Urothelium cell line (cell line): ENCODE measurements at places on chromosomes 2 and 18.

DNA sequence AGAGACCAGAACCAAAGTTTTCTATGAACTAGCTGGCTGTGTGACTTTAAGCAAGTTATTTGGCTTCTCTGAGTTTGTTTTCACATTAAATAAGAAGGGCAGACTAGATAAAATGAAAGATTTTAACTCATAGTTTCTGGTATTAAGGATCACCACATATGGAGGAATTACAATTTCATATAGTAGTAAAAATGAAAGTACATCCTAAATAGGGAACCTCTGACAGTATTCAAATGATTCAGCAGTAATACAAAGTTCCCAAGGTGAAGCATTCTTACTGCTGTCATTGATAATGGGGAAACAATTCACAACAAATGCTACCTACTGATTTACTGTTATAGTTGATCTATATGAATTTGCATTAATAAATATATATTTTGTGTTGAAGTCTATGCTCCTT is 170.3 kb upstream of the VRK2 start:
- no peak for DNase-seq

DNA sequence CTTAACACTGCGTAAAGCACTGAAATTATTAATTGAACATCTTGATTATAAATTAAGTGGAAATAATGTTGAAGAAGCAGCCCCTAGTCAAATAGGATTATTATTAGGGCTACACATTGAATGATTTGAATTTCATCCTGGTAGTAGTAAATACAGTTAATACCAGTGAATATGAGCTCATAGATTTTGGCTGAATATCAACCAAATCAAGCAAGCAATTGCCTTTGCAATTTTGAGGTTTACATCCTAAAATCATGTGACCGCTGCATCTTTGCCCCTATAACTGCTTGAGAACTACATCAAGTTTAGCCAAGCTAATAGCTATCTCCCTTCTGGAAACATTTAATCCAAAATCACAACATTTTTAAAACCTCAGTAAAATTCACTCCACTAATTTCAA is 801.2 kb upstream of the PIK3C3 start:
- no peak for DNase-seq

GRCh38 chr2:12051831-12052230 is 305.4 kb downstream of the LPIN1 start:
- DNase-seq: no peak

- no peak for DNase-seq
Measured at GRCh38 chr18:27400001-27400400, 214.9 kb upstream of the CHST9 start.

- peak; percentile 40 for DNase-seq
Measured at GRCh38 chr18:21194871-21195771, 46.9 kb upstream of the GREB1L start.

- DNase-seq: no peak
Measured at GRCh38 chr18:60870261-60871153, 462.7 kb upstream of the CDH20 start.

GRCh38 chr2:218260742-218261422 is at the start of gene GPBAR1:
TSS of gene GPBAR1 (plus strand) at chr2:218261015. CDS start at chr2:218262725, 1,710 bp downstream.
- DNase-seq: no peak

- no peak for DNase-seq
Measured at GRCh38 chr18:60082282-60082681, 182.5 kb downstream of the PMAIP1 start.

- DNase-seq: peak; percentile 62
Measured at GRCh38 chr2:85705680-85706039, 11.5 kb downstream of the GNLY start.

- no peak for DNase-seq
Measured at GRCh38 chr2:157334335-157334734, 8.7 kb upstream of the ERMN start.

DNA sequence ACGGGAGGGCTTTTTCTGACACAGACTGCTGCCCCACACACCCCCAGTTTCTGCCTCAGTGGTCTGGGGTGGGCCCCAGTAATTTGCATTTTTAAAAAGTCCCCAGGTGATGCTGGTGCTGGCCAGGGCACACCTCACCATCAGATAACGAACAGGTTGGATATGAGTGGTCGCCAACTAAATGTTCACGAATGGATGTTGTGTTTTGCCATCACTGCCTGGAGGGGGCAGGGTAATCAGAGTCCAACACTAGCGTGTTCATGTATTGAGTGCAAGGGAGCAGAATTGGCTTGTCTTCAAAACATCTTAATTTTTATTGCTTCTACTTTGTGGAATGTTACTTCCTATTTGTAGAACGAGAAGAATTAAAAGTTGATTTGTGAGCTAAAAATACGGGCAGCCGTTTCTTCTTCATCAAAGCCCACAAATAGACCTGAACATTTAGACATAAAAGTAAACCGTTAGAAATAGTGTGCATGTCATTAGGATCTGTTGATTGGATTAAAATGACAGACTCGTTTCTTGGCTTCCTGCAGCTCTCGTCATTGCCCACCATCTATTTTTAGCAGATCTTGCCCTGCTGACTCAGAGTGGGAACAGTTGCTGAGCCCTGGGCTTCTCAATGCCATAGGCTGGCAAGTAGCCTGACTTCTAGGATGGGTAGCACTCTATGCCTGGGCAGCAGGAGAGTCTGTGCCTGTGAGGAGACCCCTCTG is 45.2 kb downstream of the NCK2 start:
- peak; percentile 89 for DNase-seq

- DNase-seq: no peak
Measured at GRCh38 chr2:124046332-124046731, 21.2 kb downstream of the CNTNAP5 start.

- no peak for DNase-seq
Measured at GRCh38 chr2:51795248-51795888, 763.4 kb upstream of the NRXN1 start.

DNA sequence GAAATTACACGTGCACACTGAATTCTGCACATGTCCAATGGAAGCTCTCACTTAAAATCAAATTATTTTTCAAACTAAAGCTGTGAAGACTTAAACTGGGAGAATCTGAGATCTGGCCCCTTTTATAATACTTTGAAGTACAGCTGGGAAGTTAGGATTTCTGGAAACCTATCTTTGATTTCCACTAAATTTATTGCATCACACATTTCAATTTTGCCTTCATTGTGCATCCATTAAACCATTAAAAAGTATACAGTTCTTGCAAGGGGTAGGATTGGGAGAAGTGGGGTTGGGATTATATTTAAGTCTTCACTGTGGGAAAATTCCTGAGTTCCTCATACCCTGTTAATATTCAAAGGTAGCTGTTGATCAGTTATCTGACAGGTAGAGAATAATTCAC is 1229.6 kb upstream of the ZEB2 start:
- DNase-seq: no peak

GRCh38 chr18:28541276-28541930 is 364.5 kb upstream of the CDH2 start:
- no peak for DNase-seq

- peak; percentile 80 for DNase-seq
Measured at GRCh38 chr18:3207565-3207964, 12.2 kb downstream of the MYOM1 start.

DNA sequence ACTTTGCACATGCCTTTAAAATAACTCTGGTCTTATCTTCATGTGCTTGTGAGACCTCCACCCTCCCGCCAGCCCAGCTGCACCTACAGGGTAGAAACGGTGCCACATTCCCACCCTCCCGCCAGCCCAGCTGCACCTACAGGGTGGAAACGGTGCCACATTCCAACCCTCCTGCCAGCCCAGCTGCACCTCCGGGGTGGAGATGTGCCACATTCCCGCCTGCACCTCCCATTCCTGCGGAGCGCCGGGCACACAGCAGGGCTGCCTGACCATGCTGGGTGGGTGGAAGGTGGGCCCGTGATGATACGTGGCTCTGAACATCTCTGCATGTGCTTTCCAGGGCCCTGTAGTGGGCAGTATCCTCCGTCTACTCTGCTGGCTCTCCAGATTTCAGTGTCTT is 243.7 kb upstream of the PXDN start:
- no peak for DNase-seq

DNA sequence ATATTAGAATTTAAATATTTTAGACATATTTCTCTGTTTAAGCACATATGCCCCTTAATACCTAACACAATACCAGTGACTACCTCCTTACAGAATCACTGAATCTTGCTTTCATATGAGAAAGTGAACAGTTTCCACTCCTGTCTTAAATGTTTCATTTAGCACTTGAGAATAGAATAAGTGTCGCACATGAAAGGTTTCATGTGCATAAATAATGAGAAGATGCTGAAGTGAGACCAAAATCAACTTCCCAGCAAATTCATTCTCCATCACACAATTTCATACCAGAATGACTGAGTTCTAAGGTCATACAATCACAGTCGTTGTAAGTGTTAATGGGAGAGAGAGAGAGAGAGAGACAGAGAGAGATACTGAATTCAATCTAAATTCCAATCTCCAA is 51.2 kb downstream of the ATIC start:
- DNase-seq: no peak

DNA sequence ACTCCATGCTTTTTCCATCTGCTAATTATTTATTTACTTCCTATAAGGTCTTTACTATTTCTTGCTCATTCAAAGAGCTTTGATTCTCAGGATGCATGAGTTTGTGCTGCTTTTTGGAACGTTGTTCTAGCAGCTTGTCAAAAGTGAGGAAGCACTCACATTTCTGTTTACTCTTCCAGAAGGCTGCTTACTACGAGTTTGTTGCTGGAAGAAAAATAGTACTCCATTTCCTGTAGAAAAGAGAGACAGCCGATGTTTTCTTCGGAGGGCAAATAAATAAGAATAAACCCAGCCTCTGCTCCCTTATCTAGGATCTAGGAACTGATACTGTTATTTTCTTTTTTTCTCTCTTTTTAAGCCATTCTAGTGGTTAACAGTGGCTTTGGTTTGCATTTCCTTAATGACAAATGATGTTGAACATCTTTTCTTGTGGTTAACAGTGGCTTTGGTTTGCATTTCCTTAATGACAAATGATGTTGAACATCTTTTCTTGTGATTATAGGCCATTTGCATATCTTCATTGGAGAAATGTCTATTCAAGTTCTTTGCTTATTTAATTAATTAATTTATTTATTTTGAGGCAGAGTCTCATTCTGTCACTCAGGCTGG is 20.5 kb downstream of the CYP27A1 start:
- DNase-seq: no peak

DNA sequence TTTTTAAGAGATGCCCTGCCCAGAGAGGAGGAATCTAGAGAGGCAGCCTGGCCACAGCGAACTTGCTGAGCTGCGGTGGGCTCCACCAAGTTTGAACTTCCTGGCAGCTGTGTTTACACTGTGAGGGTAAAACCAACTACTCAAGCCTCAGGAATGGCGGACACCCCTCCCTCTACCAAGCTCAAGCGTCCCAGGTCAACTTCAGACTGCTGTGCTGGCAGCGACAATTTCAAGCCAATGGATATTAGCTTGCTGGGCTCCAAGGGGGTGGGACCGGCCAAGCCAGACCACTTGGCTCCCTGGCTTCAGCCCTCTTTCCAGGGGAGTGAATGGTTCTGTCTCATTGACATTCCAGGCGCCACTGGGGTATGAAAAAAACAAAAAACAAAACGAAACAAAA is 289.4 kb downstream of the KCNS3 start:
- no peak for DNase-seq

DNA sequence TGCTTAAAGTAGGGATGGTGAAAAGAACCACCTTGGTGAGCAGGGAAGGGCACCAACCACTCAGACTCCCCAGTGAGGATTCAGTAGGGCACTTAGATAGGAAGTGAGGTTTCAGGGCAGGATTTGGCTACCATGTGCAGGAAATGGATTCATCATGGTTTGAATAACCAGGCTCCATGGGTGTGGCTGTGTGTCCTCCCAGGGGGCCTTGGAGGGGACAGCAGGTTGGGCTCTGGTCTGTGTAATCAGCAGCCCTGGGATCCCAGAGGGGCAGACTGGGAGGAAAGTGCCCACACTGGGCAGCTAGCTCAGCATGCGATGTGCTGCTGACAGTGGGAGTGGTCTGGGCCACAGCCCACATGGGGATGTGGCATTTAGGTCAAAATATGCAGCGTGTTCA is 224.6 kb downstream of the CELF4 start:
- DNase-seq: no peak

DNA sequence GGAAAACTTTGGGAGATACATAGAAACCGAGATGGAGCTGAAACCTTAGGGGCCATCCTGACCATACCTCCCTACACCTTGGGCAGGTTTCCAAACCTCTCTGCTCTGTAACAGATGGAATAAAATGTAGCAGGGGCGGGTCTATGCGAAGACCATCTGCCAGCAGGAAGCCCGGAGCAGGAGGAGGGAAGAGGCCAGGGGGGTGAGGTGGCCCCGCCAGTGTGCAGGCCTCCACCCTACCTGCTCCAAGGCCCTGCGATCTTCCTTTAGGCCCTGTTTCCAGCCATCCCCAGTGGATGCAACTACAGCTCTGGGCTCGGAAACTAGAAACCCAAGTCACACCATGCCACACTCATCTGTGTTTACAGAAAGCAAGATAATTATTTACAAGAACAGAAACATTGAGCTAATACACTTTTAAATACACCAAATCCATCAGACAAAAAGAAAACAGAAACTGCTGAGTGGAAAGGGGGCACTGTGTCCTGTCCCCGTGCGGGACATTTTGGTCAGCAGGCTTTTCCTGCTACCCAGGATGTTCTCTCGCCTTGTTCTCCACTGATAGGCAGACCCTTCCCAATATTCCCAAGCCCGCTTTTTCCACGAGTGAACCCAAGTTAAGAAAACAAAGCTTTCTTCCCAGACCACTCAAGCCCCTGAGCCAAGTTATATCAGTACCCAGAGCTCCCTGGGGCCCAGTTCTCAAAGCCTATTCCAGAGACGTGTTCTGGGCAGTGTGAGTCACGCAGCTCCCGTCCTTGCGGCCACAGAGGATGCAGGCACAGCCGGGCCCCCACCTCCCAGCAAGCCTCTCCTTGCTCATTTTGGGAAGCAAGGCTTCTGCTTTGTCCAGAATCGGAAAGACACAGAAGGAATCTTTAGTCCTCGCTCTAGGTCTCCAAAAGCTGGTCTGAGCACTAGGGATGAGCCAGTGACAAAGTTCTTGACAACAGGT is 17.3 kb downstream of the CIB4 start:
- peak; percentile 68 for DNase-seq

GRCh38 chr2:13601506-13601905 is 884.8 kb downstream of the TRIB2 start:
- DNase-seq: no peak

DNA sequence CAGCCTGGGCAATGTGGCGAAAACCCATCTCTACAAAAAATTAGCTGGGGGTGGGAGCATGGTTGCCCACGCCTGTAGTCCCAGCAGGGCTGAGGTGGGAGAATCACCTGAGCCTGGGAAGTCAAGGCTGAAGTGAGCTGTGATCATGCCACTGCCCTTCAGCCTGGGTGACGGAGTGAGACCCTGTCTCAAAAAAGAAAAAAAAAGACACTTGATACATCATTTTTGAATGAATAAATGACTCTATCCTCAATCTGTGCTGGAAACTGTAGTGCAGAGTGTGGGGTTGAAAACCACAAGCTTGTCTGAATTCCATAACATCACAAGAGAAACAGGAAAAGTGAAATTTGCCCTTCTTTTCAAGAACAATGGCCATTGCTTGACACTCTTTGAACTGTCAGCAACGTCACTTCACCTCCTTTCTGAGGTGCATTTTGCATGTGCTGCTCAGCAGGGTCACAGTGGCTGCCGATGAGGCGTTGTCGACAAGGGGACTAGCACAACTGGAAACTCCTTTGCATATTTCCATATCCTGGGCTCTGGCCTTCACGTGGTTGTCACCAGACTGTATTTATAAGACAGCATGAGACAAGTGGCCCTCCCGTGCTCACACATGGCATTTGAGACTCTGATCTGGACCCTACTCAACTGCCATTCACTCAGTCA is 54.2 kb downstream of the DDX1 start:
- DNase-seq: no peak
